HT1080 (cell line): ENCODE measurements at places on chromosomes 5 and 9. TPM values are rescaled to one million over a fixed set of nuclear protein-coding genes. Genes with fewer than 3 reads are reported as not detected.

GRCh38 chr9:124853605-124854143 lies 414 bp downstream of the WDR38 start:
- DNase-seq, result no peak

Gene PFDN1
- total RNA-seq, result 114 and 149 TPM in 2 replicates

GRCh38 chr9:93653760-93654159 lies 77.4 kb downstream of the PHF2 start:
- no peak for DNase-seq

DNA sequence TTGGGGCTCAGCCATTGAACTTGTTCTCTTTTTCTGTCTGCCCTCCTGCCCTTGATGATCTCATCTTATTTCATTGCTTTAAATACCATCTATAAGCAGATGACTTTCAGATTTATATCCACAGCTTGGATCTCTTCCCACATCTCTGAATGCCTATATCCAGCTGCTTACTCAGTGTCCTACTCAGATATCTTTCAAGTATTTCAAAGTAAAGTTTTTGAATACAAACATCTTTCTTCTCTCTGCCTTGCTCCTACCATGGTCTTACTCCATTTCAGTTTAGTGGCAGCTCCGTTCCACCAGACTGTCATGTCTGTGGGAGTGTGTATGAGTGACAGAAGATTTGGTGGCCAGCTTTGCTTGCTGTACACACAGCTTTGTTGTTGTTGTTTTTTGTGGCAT lies 59.7 kb downstream of the ERBIN start:
- peak; percentile 17 for DNase-seq
